ENCODE measurements at places on chromosomes 5 and 9.

DNA sequence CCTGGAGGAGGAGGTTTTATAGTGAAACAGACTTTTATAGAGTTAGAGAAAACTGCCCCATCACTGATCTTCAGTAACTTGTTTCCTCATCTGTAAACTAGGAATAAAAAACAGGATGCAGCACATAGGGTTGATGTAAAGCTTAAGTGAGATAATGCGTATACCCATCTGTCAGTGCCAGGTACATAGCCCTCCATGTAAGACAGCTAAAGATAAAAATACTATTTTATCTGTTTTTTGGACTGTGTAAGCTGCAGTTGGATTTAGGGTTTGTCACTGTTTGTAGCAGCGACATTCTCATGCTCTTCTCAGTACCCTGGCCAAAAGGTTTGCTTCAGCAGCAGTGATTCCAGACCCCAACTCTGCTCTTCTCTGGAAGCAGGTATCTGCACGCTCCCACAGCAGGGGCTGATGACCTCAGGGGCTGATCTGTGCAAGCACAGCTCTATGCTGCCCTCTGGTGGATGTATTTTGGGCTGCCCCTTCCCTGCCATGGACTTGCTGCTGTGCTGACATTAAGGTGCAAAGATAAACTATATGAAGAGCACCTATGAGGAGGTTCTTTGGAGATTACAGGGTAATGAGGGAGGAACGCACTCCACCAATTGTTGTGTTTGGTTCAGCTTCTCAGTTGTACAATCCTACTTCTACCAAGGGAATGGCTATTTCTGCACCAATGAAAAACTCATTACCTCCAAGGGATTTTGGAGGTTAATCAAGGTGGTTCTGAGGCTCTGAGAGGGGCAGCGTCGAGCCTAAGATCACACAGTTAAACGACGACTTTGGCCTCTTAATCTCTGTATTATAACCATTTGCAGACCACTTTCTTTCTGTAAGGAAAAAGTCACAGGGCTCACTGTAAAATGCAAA lies 13.1 kb downstream of the HMHB1 start:
- peak; percentile 3 for DNase-seq

- no peak for DNase-seq
Measured at GRCh38 chr9:136675477-136676296, 11.6 kb downstream of the AGPAT2 start.

GRCh38 chr9:12933957-12934356 lies 159.1 kb downstream of the LURAP1L start:
- DNase-seq = no peak

- no peak for DNase-seq
Measured at GRCh38 chr5:67983251-67984110, 232.1 kb upstream of the PIK3R1 start.

DNA sequence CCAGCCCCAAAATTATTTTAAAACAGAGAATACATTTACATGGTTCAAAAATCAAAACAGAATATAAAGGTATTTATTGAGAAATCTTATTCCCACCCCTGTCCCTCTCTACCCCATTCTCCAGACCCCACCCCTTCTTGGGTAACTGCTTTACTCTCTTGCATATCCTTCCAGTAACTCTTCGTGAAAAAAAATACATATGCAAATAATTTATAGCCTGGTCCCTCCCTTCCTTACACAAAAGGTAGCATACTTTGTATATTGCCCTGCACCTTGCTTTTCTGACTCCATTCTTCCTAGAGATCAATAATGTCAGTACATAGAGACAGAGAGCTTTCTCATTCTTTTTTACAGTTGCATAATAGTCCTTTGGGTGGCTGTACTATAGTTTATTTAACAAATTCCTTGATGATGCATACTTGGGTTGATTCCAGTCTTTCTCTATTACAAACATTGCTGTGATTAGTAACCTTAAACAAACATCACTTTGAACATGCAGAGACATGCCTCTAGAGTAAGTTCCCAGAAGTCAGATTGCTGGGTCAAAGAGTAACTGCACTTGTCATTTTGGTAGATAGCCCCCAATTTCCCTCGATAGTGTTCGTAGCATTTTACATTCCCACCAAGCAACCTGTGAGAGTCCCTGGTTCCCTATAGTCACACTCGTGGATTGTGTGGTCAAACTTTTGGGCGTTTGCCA lies 47.9 kb downstream of the STOM start:
- no peak for DNase-seq

- DNase-seq = no peak
Measured at GRCh38 chr5:5220901-5221631, 80.9 kb downstream of the ADAMTS16 start.

GRCh38 chr9:136257381-136258298 lies 12.0 kb upstream of the QSOX2 start:
- DNase-seq = no peak

GRCh38 chr5:78758169-78758839 lies 109.7 kb upstream of the LHFPL2 start:
- DNase-seq = no peak

DNA sequence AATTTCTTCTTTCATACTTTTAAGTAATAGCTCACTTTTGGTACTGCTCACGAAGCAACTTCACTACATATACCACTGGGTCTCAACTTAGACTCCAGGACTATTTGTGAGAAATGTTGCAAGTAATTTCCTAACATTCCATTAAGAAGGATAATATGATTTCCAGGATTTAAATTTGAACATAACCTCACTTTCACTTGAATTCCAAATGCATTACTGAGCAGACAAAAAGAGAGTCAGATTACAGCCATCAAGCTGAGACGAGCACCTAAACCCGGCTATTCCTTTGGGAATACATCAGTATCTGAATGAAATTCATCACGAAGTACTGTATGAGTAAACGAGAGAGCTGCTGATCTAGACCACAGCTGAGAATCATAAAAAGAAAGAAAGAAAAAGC lies 47.3 kb downstream of the LIFR start:
- DNase-seq = no peak

DNA sequence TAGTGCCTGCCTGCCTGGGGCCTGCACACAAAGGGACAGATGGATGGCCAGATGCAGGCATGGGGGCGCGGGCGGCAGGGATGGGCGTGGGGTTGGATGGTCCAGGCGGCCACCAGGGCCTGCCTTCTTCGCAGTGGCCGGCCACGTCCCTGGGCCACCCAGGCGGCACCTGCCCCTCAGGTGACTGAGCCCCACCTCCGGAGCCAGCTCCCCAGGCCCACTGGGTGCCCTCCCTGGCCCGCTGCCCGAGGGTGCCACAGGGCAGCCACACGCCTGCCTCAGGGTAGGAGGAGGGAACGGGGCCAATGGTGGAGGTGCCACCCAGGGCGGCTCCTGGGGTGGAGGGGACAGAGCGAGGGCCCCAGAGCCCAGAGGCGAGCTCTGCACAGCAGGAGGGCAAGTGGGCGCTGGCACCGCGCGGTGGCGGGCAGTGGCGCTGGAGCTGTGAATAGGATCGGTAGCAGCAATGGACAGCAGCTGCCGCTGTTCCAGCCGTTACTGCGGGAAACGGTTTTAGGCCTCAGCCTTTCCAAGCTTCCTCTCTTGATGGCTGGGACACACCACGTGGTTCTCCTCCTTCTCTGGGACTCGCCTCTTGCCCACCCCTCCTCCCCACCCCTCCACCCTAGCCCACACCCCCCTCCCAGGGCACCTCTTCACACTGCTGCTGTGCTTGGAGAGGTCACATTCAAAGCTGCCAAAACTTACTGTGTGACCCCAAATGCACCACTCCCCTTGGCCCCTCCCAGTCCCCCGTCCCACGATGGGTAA lies 19.1 kb downstream of the LHX3 start:
- DNase-seq = no peak

DNA sequence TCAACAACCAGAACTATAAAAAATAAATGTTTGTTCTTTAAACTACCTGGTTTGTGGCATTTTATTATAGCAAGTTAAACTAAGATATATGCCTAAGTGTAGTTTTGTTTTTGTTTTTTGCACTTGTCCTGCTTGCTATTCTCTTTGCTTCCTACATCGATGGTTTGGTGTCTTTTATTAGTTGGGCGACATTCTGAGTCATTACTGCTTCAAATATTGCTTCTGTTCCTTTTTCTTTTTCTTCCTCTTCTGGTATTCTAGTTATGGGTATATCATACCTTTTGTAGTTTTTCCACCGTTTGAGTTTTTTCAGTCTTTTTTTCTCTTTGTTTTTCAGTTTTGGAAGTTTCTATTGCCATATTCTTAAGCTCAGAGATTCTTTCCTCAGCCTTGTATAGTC lies 86.9 kb downstream of the MACIR start:
- no peak for DNase-seq

GRCh38 chr9:99400184-99400731 lies 178.2 kb downstream of the SEC61B start:
- DNase-seq = no peak

GRCh38 chr5:164002214-164002613 lies 496.8 kb downstream of the MAT2B start:
- DNase-seq = no peak

GRCh38 chr5:626850-627249 lies 14.7 kb downstream of the CEP72 start:
- no peak for DNase-seq

DNA sequence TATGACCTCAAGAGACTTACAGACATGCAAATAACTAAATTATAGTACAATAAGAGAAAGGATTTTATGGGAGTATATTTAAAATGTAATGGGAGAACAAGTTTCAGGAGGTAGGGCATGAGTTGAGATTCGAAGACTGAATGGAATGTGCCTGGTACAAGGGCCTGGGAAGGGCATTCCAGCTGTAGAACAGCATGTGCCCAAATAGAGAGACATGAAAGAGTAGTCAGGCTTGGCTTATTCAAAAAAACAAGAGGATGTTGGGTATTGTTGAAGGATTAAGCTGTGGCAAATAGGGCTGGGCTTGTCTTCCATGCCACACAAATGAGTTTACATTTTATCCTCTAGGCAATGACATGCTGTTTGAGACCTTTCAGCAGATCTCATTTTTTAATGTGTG lies 86.9 kb downstream of the FOCAD start:
- no peak for DNase-seq

GRCh38 chr5:14572385-14572784 lies 9.2 kb upstream of the OTULINL start:
- DNase-seq = no peak

GRCh38 chr5:41532485-41532884 lies 22.1 kb upstream of the PLCXD3 start:
- no peak for DNase-seq

GRCh38 chr5:53008751-53009150 lies 19.6 kb downstream of the ITGA2 start:
- DNase-seq = no peak

- no peak for DNase-seq
Measured at GRCh38 chr5:163912046-163912445, 406.6 kb downstream of the MAT2B start.

DNA sequence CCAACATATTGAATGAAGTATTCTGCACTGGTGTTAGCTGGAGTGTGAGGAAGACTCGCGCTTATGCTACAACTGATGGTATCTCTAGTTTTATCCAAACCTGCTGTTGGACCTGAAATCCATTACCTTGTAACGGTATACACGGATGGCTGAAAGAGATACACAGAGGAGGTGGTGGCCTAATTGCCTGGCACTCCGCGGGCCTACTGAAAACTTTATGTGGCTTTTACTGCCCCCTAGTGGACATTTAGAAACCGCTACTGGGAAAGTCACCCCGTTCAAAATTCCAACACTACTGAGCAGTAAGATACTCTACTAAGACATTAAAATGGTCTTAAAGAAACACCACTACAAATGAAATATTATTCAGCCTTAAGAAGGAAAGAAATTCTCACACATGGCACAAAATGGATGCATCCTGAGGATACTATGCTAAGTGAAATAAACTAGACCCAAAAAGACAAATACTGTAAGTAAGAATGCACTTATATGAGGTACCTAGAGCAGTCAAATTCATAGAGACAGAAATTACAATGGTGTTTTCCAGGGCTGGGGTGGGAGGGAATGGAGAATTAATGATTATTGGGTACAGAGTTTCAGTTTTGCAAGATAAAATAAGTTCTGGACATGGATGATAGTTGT lies 100.4 kb downstream of the TTLL11 start:
- no peak for DNase-seq

GRCh38 chr5:55594671-55595070 lies 59.9 kb upstream of the PLPP1 start:
- DNase-seq = no peak

DNA sequence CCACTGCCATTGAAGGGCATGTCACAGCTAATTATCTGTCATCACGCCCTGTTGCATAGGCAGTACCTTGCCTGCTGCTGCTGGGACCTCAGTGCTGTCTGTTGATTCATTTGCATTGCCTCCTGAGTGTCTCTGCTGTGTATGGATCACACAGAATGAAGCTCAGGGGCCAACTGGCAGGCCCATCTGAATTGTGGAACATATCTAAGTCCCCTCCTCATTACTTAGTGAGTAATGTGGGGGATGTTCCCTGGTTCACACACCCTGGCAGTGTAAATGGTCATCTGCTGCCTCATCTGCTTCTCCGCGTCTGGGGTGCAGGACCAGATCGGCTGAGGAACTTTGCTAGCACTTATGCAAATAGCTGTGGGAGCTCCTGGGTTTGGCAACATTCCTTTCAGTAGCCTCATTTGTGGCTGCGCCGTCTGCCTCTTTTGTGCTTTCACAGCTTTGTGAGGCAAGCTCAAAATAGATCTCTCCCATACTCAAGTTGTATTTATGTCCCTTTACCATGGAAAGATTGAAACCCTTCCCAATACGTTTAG lies 25.4 kb downstream of the TYRP1 start:
- DNase-seq = no peak

- DNase-seq = no peak
Measured at GRCh38 chr9:134052941-134053340, 14.9 kb downstream of the BRD3 start.

DNA sequence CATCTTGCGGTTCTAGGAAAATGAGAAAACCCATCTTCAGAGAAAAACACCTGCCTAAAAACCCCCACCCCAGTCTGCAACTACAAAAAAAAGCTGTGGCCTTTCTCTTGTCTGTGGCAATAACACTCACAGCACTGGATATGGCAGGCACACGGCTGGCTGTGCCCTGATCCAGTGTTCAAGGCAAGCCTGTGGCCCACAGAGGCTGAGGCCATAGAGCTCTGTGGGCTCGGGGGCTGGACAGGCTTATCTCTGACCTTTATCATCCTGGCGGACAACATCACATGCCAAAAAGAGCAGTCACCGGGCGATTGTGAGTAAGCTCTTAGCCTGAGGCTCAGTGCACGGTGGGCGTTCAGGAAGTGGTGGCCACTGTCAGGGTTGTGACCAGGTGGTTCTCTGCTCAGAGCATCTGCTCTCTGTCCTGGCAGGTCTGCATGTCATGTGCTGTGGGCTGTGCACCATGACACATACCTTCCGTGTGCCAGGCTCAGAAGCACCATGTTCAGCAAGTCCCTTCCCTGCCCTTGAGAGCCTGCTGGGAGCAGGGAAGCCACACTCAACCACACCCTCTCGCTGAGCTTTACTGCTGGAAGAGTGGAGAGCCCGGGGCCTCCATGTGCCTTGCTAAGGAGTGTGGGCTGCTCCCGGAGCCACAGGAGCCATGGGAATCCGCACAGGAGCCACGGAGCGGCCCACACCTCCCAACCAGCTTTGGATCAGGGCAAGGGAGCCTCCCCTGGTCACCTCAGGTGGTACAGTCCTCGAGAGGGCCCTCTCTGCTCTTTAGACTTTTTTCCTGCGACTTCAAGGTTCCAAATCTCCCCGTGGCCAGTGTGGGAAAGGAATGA lies 34.6 kb upstream of the WDR38 start:
- DNase-seq = no peak
